ENCODE measurements at places on chromosomes 3 and 15.

DNA sequence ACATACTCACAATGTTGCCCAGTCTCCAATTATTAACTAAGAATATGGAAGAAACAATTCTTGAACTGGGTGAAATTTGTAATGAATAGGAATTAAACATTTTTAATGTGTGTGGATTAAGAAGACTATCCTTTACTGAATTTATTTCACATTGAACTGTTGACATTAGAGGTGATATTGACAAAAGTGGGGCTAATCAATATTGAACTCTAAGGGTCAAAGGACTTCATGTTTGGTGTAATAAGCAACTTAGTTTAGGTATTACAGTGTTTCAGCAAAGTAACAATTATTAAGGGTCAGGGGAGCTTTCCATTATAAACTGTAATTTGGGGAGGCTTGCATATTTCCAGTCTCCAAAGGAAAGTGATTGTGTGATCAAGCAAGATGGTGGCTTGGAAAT is 16.2 kb upstream of the NANOGP8 start:
- DNase-seq = no peak

- no peak for DNase-seq
Observed at GRCh38 chr3:50124052-50124799, 30.9 kb upstream of the SEMA3F start.

GRCh38 chr3:142647856-142648255 is 51.7 kb downstream of the PLS1 start:
- DNase-seq = no peak

- DNase-seq = no peak
Observed at GRCh38 chr15:91866371-91866905, 12.9 kb downstream of the SLCO3A1 start.

GRCh38 chr15:66163553-66163952 is 90.0 kb downstream of the MEGF11 start:
- DNase-seq = no peak

DNA sequence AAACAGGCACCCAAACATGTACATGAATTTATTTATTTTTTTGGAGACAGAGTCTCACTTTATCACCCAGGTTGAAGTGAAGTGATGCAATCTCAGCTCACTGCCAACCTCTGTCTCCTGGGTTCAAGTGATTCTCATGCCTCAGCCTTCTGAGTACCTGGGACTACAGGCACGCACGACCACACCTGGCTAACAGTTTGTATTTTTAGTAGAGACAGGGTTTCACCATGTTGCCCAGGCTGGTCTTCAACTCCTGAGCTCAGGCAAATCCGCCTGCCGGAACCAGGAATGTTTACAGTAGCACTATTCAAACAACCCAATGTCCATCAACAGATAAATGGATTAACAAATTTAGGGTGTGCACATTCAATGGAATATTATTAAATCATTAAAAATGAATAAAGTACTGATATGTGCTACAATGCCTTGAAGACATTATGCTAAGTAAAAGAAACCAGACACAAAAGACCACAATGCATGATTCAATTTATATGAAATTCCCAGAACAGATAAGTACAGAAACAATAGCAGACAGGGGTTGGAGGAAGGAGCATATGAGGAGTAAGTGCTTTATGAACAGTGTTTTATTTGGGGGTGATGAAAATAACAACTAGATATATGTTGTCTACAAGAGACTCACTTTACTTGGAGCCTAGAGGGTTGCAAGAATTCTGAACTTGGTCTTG is 1.3 kb downstream of the LEO1 start:
- DNase-seq = no peak

- DNase-seq = no peak
Observed at GRCh38 chr15:59867086-59867855, 136.8 kb upstream of the FOXB1 start.

- DNase-seq = no peak
Observed at GRCh38 chr15:62737551-62737950, 305.0 kb upstream of the TPM1 start.

DNA sequence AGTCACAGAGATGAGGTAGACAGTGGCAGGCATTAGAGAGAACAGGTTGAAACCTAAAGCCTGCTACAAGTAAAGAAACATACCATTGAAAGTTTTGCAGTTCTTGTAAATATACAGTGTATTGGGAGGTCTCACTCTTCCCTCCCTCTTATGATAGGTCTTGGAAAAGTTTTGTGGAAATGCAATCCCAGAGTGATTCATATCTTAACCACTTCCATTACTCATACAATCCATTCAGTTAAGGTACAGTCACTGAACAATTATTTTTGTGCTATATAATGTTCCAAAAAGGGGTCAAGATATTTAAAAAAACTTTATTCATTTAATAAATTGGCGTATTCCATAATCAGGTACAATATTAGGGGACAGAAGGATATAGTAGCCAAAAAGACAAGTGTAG is 737.7 kb upstream of the ALCAM start:
- no peak for DNase-seq

DNA sequence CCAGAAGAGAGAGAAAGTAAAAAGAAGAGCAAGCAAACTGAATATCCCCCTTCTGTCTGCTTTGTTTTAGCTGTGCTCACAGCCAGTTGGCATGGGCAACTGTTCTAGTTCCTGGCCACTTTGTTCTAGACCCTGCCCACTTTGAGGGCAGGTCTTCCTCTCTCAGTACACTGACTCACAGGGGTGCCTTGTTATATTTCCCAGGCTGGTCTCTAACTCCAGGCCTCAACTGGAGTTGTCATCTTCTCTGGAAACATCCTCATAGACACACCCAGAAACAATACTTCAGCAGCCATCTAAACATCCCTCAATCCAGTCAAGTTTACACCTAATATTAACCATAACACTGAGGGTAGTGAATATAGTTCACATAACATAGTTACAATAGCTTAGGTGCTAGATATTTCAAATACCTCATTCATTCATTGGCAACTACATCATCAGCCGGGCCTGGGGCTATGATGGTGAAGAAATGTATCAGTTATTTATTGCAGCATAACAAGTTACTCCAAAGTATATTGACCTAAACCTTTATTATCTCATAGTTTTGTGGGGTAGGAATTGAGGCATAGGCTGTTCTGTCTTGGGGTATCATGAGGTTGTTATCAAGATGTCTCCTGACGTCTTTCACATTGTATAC is 106.0 kb downstream of the UBE2E2 start:
- DNase-seq = no peak

GRCh38 chr15:66025015-66025452 is 155.7 kb downstream of the RAB11A start:
- DNase-seq = no peak

DNA sequence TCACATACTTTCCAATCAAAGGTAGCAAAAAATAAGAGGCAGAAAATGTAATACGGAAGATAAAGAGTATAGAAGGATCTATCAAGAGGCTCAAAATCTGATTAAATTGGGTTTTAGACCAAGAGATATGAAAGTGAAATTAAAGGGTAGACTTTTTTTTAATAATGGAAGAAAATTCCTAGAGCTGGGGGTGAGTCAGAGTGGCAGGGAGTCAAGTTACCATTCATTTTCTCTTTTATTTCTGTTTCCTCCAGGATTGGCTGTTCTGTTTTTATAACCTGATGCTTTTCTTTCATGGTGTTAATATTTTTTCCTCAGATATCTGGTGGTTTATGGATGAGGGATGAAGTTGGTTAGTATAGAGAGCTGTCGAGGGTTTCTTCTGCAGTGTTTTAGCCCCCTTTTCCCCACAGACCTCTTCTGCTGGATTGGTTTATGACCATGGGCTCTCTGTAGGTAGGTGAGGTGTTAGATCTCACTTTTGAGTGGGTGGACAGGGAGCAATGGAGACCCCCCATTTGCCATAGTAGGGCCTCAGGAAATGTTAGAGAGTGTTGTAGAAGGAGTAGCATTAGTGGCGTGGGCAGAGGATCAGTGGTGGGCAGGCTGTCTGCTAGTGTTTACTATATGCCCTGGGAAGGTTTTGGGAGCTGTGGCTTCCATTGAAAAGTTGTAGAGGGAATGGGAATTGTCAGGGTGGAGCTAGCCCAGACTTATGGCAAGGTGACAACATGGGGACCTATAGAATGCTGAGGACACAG is 201.6 kb upstream of the GOLGA6L4 start:
- no peak for DNase-seq

GRCh38 chr3:107824822-107825371 is 265.9 kb downstream of the CD47 start:
- DNase-seq = no peak

DNA sequence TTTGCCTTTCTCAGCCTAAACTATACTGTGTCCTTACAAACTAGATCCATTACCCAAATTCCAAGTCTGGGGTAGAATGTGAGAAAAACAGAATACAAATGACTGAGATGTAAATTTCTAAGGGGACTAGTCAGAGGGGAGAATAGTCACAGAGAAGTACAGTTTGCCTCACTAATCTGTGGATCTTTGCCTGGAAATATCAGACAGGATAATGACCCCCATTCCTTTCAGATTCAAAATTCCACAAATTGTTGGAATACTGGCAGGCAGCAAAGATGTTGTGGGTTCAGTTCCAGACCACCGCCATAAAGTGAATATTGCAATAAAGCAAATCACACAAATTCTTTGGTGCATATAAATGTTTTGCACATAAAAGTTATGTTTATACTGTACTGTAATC is 762.8 kb upstream of the NR2F2 start:
- DNase-seq = no peak

GRCh38 chr3:170145278-170145677 is 36.3 kb downstream of the PHC3 start:
- DNase-seq = no peak

GRCh38 chr3:129953621-129954020 is 20.9 kb upstream of the TRH start:
- DNase-seq = no peak

DNA sequence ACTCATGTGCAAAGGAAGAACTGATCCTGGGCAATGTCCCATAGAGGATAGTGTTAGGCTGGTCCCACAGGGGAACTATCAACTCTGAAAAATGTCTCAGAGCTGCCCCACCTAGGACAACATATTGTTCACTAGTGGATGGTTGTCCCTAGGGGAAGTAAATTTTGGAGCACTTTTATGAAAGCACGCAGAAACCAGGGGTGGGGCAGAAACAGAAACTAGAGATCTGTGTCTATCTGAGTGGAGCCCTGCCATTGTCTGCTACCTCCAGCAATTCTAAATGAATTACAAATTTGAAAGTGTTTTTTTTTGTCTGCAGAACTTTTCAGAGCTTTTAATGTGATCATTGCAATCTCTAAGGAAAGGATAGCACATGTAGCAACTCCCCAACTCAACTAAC is 357.1 kb upstream of the PROK2 start:
- DNase-seq = no peak

All from activated T-helper 1 cell treated with anti-CD3 and anti-CD28 coated beads, Interleukin-2, amount 50 U/mL, for 16 hours (primary cell).